ENCODE measurements at places on chromosomes 1 and 21.

- no peak for DNase-seq
Measured at GRCh38 chr1:98783821-98784220, 122.3 kb downstream of the SNX7 start.

- DNase-seq, result no peak
Measured at GRCh38 chr1:54595956-54596498, 27.3 kb downstream of the FAM151A start.

GRCh38 chr1:21590934-21591333, 78.2 kb downstream of the RAP1GAP start:
- no peak for DNase-seq

GRCh38 chr1:23163395-23163794, 5.3 kb downstream of the LUZP1 start:
- no peak for DNase-seq

- DNase-seq, result peak; percentile 69
Measured at GRCh38 chr1:22344851-22345560, 106.6 kb upstream of the ZBTB40 start.

DNA sequence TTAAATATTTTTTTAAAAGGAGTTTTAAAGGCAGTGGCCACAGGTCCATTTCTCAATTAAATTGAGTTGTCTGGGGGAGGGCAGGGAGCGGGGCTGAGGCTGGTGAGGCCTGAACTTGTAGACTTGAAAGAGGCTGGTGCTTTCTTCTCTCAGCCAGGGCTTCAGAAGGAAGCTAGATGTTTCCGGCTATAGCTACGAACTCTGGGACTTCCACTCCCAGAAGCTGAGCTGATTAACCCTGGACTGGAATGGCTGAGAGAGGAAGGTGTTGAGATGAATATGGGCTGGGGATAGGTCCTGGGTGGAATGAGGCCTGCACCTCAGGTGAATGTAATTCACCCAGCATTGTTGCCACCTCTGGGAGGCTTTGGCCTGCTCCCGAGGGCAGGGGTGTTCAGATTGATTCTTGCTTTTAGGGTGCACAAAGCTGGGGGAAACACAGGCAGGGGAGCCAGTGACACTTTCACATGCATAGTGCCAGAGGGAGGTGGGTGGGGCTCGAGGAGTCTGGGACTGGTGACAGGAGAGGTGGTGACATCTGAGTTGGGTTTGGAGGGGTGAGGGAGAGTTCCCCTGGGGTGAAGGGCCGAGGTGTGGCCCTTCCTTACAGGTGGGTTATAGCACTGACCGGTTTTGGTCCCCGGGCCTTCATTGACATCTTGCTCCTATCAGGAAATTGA, 18.2 kb downstream of the LDLRAP1 start:
- DNase-seq, result no peak

- DNase-seq, result no peak
Measured at GRCh38 chr1:84374991-84375696, 23.1 kb upstream of the DNASE2B start.

DNA sequence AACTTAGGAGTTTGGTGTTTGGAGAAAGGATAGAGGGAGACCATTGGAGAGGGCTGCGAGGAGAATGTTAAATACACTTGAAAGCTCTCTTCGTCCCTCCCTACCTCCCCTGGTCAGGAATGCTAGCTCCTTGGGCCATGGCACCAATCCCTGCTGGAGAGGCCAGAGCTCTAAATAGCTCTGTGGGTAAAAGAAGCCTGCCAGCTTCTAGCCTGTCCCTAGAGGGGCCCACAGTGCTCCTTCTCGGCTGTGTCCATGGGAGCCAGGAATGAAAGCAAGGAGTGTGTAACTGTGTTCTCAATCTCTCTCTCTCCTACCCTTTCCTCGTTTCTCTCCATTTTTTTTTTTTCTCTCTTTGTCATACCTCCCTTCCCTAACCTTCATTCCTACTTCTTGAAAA, at the start of gene CCDC190:
Gene CCDC190 (minus strand): TSS at position 75 of the 400 bp plus-strand sequence. CDS start 1,529 bp downstream, outside the sequence.
- no peak for DNase-seq

- DNase-seq, result peak; percentile 54
Measured at GRCh38 chr1:5965586-5966131, 26.6 kb downstream of the NPHP4 start.

DNA sequence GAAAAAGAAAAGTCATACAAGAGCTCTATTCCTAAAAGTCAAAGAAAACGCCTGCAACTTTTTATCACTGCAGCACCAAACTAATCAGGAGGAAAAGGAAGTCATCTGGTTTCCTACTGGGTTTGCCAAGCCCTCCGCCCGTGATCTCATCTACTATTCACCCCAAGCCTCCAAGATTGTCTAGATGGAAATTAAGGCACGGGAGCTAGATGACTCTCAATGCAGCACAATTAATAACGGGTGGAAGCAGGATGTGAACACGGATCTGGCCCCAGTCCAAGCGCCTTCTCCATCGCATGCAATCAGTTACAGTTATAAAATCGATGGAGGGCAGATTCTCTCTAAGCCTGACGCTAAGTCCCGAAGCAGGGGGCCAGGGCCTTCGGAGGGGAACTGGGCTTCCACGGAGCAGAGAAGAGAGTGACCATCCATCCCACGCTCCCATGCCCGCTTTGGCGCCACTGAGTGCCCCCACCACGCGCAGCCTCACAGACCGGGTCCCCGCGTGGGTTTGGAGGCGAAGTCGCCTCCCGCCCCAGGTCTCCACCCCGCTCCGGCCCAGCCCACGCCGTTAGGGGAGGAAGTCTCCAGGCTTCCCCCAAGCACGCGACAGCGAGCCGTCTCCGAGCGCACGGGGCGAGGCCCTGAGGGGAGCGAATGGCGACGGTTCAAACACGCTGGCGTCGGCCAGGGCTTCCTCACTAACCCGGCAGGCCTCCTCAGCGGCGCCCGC, 1.8 kb downstream of the HSF2BP start:
- no peak for DNase-seq

DNA sequence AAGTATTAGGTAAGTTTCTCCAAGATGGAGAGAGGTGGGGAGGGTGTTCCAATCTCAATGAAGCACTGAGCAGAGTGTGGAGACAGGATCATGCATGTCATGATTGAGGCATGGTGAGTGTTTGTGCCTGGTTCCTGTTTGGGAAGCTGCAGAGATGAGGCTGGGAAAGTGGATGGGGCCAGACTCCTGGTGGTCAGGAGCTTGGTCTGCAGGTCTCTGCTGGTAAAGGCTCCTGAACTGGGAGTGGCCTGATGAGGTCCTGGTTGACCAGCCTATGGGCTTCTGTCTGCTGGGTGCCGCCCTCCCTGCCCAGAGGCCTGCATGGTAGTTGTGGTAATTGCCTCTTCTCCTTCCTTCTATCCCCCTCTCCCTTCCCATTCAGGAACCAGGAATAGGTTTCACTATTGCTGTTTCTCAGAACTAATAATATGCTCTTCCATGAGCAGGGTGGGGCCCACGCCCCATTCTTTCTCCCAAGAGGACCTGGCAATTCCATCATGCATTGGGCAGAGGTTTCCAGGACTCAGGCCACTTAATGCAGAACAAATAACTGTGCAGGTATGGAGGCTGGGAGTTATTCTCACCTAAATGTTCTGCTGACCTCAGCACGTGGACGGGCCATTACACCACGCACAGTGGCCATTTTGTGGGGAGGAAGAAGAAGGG, 24.5 kb downstream of the PROK1 start:
- peak; percentile 67 for DNase-seq

GRCh38 chr21:34330055-34330454, 33.8 kb upstream of the KCNE2 start:
- no peak for DNase-seq
